ENCODE measurements at places on chromosomes 1 and 21.

- no peak for DNase-seq
These were observed 53.3 kb downstream of the B3GALNT2 start for GRCh38 chr1:235450886-235451483.

DNA sequence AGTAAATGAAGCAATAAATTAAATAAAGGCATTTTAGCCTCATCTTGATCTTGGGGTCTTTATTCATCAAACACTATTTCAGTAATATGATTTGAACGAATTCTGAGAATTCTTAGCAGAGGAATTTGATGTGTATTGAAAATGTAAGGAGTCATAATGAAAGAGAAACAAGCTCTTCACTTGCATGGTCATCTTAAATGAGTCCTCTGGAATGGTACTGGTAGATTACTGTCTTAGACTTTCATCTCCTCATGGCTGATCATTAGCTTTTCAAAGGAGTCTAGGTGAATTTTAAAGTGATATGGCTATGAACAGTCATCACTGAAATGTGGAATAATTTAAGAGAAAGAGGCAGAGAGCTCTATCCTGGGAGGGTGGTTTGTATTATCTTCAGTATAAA lies 30.0 kb downstream of the PRRC2C start:
- no peak for DNase-seq

GRCh38 chr1:3468236-3469103 lies 14.0 kb downstream of the ARHGEF16 start:
- DNase-seq = no peak

- no peak for DNase-seq
These were observed 151.6 kb upstream of the IVNS1ABP start for GRCh38 chr1:185468626-185469025.

DNA sequence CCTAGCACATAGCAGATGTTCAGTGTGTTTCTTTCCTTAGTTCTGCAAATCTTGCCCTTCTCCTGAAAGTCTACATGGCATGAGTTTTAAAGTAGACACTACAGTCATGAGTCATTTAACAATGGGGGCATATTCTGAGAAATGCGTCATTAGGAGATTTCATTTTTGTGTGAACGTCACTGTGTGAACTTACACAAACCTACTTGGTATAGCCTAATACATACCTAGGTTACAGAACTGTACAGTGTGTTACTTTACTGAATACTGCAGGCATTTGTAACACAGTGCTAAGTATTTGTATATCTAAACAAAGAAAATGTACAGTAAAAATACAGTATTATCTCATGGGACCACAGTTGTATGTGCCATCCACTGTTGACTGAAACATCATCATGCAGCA lies 10.0 kb downstream of the TTF2 start:
- no peak for DNase-seq

DNA sequence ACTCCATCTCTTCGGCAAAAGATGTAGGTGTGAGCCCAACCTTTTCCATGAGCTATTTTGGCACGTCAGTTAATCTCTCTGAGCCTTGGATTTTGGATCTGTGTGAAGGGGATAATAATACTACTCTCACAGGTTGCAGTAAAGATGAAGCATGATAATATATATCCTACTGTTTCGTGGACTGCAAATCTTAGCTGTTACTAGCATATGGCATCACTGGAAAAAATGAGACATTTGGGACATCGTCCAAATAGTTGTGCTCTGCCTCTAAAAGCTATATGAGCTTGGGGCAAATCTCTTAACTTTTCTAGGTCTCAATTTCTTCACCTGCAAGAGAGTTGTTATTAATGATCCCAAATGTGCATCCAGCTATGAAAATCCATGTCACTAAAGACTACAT lies 147.4 kb upstream of the ZRANB2 start:
- no peak for DNase-seq

DNA sequence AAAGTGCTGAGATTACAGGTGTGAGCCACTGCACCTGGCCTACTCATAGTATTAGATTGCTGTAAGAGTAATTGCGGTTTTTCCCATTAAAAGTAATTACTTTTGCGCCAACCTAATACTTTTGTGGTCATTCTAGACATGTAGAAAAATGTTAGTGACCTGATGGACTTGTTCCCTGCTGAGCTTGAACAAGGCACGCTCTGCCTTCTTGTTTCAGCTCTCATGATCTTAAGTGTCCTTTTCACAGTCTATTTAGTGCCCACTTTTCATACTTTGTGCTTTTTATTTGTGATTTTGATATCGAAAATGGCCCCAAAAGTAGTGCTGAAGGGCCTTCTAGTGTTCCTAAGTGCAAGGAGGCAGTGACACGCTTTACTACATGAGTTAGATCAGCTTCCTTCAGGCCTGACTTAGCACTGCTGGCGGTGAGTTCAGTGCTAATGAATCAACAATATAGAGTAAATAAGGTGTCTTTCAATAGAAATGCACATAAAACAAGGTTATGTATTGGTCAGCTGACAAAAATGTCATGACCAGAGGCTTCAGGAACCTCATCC lies 5.6 kb upstream of the RD3 start:
- no peak for DNase-seq

DNA sequence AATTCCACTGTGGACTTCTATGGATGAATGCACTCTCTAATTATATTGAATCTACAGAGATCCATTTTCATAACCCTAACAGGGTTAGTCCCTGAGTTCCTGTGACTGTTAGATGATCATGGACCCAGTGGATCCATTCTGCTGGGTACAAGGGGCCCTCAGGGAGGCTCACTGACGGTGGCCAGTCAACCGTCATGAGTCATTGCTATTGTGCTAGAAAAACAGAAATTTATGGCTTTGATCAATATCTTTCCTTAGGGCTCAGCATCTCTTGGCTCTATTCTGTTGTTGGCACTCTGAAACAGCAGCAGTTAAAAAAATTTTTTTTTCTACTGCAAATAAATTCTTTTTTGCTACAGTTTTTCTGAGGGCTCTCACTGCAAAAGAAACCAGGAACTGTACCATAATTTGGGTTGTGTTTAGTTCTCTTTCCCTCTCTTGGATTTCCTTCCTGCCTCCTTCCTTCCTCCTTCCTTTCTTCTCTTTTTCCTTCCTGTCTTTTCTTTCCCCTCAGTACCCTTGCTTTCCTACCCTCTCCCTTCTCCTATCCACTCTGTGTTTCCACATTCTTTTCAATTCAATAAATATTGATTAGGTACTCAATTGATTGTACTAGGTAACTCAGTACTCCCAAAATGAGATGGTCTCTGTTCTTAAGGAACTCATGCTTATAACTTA lies 49.5 kb downstream of the UTP25 start:
- no peak for DNase-seq

- DNase-seq = no peak
These were observed 40.1 kb downstream of the SERTAD4 start for GRCh38 chr1:210272666-210273065.

DNA sequence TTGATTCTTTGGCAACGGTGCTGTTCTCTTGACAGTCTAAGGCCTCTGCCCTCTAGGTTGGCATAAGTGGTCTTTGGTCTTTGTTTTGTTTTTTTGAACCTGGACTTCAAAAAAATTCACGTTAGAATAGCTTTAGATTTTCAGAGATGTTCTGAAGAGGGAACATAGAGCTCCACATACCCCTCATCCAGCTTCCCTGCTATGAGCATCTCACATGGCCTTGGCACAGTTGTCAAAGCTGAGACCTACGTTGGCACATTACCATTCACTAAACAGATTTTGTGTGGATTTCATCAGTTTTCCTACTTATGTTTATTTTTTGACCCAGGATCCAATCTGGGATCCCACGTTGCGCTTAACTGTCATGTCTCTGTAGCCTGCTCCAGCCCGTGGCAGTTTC lies 60.8 kb downstream of the ARHGEF10L start:
- no peak for DNase-seq

- no peak for DNase-seq
These were observed 6.5 kb upstream of the LRRC71 start for GRCh38 chr1:156913809-156914387.

DNA sequence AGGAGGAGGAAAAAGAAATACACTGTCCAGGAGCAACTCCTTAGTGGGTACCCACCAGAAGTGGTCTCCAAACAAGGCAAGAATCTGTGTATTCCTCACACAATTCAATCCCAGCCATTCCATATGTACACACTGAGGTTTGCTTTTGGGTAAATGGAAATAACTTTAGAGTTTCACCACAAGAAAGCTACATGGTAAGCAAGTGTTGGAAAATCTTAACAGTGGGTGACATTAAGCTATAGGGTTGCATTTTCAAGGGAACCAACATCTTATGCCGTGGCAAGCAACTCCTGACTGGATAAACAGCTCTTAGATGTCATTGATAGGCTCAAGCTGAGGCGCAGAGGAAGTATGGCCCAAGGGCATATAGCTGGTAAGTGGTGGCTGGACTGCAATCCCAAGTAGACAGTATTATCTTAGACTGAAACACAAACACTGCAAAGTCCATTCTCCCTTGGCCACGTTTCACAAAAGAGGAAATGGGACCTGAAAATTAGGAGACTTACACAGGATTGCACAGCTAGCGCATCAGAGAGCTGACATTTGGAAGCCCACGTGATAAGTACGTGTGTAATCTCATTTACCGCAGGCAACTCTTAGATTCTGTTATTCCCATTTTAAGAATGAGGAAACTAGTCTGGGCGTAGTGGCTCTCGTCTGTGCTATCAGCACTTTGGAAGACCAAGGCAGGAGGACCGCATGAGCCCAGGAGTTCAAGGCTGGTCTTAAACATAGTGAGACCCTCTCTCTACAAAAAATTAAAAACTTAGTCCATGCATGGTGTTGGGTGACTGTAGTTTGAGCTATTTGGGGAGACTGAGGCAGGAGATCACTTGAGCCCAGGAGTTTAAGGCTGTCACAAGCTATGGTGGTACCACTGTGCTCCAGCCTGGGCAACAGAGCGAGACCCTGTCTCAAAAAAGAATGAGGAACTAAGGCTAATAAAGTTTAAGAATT lies 4.0 kb upstream of the BRWD1 start:
- no peak for DNase-seq

GRCh38 chr1:176559878-176560277 lies 96.9 kb downstream of the PAPPA2 start:
- no peak for DNase-seq

- DNase-seq = no peak
These were observed 81.8 kb upstream of the PLXNA2 start for GRCh38 chr1:208326033-208326432.

- no peak for DNase-seq
These were observed 9.8 kb downstream of the ADAMTSL4 start for GRCh38 chr1:150558761-150559655.

GRCh38 chr1:211843507-211844298 lies 13.1 kb upstream of the LPGAT1 start:
- DNase-seq = no peak

DNA sequence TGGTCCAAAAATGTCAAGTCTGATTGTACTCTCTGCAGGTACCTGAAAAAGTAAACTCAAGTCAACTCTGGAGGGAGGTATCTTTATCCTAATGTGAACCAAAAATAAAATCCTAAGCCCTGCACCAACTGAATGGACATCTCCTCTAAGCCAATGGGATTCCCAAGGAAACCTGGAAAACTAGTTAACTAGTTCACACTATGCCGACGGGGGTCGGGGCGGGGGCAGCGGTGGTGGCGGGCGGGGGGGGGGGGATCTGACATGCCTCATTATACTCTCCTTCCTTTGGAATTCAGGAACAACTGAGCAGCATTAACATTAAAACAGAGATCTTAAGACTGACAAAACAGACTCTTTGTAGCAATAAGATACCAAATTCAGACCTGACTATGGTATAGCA lies 452.6 kb upstream of the CAMK1G start:
- DNase-seq = no peak

GRCh38 chr1:82755191-82755590 lies 954.5 kb downstream of the ADGRL2 start:
- no peak for DNase-seq

DNA sequence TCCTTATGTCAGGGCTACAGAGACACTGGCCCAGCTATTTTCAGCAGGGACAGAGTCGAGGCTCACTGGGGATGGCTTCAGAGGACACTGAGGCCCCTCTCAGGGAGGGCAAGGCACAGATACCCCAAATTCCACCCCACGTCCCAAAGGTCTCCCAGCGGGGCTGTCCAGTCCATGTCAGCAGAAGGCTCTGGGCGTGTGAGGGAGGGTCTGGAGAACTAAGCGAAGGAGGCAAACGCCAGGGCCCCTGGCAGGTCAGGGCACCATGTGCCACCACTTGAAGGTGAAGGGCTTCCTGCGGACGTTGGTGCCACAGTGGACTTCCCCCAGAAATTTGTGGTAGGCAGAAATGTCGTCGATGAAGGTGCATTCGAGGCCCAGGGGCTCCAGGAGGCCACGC lies 15.0 kb upstream of the SDHB start:
- no peak for DNase-seq

- no peak for DNase-seq
These were observed 98.7 kb upstream of the PRMT6 start for GRCh38 chr1:106957795-106958194.

GRCh38 chr1:153571706-153572105 lies 6.1 kb upstream of the S100A2 start:
- DNase-seq = no peak

DNA sequence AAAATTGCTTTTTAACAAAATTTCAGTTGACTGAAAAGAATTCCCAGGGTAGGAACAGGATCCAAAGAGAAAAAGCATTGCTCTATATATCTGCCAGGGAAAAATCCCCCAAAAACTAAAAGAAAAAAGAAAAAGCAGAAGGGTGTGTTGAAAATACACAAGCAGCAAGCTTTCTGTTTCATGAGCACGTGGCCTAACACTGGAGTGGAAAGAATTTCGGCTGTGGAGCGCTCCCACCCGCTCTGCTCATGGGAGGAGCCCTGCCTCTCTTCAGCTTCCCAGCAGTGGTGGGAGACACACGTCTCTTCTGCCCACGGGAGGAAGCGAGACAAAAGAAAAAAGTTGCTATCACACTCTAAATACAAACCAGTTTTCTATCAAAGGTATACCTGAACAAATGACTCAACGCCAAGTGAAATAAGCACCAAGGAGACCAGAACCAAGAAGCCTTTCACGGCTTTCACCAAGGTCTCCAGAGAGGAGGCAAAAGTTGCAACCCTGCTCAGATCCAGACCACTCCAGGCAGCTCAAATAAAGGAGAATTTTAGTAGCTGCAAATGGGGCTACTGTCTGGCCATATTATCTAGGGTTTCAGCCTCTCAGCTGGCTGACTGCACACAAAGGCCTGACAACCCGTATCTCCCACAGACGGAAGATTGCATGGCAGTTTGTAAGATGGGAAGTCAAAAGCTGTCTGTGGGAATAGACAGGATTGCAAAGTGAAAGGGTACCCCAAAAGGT lies 29.5 kb upstream of the ZNF496 start:
- DNase-seq = no peak
